ENCODE measurements at places on chromosomes 11 and 22. TPM values are rescaled to one million over a fixed set of nuclear protein-coding genes. Genes with fewer than 3 reads are reported as not detected.

- no peak for DNase-seq
These were observed 703.9 kb upstream of the ANO3 start for GRCh38 chr11:25628030-25628429.

GRCh38 chr22:24054356-24054755 is 43.3 kb downstream of the CABIN1 start:
- DNase-seq: no peak

DNA sequence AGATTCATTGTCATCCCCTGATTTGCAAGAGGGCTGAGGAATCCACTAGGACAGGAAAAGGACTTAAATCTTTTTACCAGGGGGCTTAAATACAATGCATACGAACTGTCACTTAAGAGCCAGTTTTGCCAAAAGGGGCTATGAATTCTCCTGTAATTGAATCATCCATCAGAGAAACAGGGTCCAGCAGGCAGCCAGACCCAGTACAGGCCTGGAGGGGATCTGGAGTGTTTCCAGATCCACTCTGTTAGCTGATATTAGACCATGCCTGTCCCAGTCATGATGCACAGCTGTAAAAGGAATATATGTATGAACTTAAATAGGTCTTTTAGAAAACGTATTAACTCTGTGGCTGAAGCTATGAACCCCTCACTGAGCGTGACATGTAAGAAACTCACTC is 53.8 kb upstream of the PRSS23 start:
- no peak for DNase-seq

The GAL3ST3 gene
- total RNA-seq: 21.3 TPM

GRCh38 chr22:47107431-47107830 is 345.0 kb downstream of the TBC1D22A start:
- DNase-seq: no peak

GRCh38 chr11:43895601-43896000 is 15.0 kb downstream of the ALKBH3 start:
- no peak for DNase-seq

- DNase-seq: no peak
These were observed 92.2 kb upstream of the ALKBH3 start for GRCh38 chr11:43788421-43788820.

The CAPN1 gene
- 218 TPM for total RNA-seq

The ANGPTL5 gene
- not detected for total RNA-seq

The OLFML1 gene
- total RNA-seq: 0.18 TPM

GRCh38 chr11:103903621-103904323 is 132.7 kb upstream of the DDI1 start:
- no peak for DNase-seq

The CNTF gene
- 0.82 TPM for total RNA-seq

The RTN4R gene
- 27.0 TPM for total RNA-seq

The GLYATL1 gene
- total RNA-seq: 9.4 TPM

DNA sequence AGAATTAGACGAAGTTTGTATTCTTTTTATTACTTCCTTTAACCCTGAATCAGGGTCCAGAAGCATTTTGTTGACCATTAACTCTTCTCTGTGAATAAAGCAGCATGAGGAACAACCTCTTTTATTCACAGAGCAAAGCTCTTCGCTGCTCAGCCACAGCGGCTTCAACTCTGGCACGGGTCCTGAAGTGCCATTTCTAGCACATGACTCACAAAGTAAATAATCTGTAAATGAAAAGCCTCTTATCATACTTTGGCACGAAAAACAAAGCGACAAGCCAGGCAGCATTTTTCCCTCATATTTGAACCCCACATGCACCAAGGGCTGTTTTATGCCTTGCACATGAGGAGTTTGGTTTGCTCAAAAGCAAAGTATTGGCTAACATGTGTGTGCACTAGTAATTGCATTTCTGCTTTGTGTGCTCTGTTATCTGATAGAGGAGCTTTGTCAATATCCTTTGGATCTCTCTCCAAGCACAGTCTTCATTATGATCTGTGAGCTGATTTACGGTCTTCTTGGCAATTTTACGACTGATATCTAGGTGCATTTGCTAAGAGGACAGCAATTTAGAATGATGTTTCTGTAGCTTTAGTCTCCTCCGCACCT is 33.0 kb upstream of the APOBEC3A start:
- DNase-seq: no peak

DNA sequence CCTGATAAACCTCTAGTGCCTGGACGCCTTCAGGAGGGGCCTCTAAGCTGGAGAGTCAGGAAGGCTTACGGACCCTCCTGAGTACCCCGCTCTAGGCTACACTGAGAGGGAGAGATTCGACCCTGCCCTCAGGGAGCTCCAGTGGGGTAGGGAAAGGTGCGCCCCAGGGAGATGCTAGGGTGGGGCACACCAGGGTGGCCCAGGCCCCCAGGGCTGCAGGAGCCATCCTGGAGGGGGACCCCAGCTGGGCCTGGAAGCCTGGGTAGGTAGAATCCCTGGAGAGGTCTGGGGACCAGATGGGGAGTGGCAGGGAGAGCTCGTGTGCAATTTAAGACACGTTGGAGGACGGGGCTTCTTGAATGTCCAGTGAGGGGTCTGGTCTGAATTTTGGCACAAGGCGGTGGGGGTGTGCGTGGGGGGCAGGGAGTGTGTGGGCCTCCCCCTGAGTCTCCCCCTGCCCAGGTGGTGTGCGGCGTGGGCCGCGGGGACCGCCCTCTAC is 4.7 kb downstream of the CARNS1 start:
- no peak for DNase-seq

The C11orf91 gene
- 0.22 TPM for total RNA-seq

The MN1 gene
- 16.3 TPM for total RNA-seq

- no peak for DNase-seq
These were observed 1.1 kb downstream of the SRSF8 start for GRCh38 chr11:95067841-95068219.

DNA sequence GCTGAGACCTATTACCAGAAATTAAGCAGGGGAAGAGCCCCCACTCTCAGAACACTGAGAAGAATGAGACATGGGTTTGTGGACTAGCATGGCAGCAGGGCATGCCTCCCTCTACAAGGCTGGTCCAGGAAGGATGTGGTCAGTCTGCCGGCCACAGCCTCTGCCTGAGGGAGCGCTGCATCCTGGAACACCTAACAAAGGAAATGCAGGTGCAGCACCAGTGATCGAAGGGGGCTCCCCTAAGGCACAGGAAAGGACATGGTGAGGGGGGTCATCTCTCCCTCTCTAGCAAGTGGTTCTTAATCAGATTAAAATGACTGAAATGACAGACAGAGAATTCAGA is 40.6 kb upstream of the ARL14EP start:
- no peak for DNase-seq

DNA sequence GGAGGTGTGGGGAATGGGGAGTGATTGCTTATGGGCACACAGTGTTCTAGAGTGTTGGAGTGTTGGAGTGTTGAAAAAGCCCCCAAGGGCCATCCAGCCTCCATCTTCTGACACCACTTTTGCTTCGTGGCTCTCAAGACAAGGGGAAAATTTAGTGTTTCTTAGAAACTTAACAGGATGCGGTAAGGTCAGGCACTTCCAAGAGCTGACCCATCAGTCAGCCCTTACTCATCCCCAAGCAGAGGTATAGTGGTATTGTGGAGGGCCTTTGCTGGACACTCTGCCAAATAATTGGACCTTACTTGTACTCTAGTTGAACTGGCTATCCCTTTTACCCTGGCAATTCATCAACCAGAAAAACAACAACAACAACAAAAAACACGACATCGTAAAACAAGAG is 14.8 kb upstream of the ALDH3B2 start:
- DNase-seq: no peak

DNA sequence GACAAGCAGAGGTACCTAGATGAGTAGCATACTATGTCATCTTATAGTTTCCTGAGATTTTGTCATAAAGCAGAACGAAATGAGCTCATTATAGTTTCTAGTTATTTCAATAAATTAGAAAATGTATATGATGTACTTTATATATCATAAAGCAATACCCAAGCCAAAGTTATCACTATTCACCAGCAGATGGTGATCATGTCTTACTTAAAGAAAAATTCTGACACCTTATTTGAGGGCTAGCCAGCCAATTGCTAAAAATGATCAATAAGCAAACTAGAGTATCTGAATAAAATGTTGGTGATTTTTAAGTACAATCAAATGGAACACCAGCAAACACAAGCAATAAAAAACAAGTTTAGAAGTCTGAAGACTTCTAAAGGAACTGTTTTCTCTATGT is 44.1 kb downstream of the RSF1 start:
- DNase-seq: no peak

The MAJIN gene
- not detected for total RNA-seq

GRCh38 chr11:10097615-10098014 is 196.4 kb downstream of the SBF2 start:
- no peak for DNase-seq

DNA sequence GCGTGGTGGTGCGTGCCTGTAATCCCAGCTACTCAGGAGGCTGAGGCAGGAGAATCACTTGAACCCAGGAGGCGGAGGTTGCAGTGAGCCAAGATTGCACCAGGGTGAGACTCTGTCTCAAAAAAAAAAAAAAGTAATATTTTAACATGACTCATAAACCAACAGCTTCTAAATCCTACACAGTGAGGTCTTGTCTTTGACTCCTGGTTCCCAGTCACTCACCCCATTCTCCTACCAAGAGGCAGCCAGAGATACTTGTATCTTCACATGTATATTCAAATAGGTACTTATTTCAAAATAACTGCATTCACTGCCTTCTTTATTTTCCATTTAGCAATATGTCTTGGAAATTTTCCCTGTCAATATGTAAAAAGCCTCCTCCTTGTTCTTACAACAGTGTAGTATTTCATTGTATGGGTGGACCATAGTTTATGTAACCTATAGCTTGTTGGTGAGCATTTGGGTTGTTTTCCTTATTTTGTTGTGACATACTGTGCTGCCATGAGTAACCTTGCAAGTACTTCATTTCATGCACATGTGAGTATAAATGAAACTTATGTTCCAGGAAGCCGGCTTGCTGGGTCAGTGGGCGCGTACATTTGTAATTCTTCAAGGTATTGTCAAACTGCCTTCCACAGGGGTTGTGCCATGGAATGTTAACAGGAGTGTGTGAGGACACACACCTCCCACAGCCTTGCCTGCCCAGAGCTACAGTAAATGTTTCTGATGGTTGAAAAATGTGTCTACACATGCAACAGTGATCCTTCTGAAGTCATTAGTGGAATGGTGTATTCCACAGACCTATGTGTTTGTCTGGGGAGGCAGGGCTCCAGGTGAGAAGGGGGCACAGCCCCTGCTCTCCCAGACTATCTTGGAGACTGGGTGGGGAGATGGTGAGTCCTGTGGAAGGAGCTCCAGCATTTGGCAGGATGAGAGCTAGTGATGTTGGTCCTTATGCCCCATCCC is 47.9 kb downstream of the OSBP2 start:
- no peak for DNase-seq

DNA sequence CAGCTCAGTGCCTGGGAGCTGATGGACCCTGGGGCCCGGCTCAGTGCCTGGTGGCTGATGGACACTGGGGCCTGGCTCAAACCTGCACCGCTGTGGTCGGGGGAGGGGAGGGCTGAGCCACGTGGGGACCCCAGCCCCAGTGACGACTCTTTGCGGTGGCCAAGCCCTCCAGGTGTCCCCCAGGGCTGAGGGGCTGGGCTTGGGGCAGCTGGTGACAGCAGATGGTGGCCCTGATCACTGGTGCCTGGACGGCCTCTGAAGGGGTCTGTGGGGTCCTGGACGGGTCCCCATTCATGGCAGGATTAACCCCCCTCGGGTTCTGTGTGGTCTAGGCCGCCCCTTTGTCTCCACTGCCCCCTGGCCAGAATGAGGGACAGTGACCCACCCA is 3.4 kb upstream of the MUC5B start:
- no peak for DNase-seq

The SERPING1 gene
- total RNA-seq: 50.2 TPM

The CEP126 gene
- total RNA-seq: 2.4 TPM

DNA sequence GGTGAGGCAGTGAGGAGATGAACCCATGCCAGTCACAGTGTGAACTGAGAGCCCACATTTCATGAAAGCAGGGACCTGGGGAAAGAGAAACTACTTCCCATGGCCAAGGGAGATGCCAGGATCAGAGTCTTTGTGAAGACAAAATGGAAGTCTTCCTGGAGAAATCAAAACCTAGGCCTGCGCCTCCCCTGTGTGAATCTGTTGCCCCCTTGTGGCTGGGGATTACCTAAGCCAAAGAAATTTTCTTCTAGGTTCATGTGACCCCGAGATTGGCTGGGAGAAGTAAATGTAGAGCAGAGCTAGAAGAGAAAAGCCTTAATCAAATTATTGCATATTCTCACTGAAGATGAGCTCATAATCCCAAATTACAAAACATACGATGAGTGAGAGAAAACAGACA is 1075.3 kb downstream of the TBC1D22A start:
- DNase-seq: peak; percentile 53

The CARD18 gene
- total RNA-seq: not detected

- peak; percentile 7 for DNase-seq
These were observed 15.3 kb upstream of the MUC5B start for GRCh38 chr11:1207401-1208143.

- peak; percentile 30 for DNase-seq
These were observed 885 bp downstream of the TRMU start for GRCh38 chr22:46336119-46337078.

- DNase-seq: no peak
These were observed 30.3 kb downstream of the TPCN2 start for GRCh38 chr11:69078930-69079605.

GRCh38 chr22:46053563-46054090 is 76.7 kb upstream of the WNT7B start:
- no peak for DNase-seq

The SHISAL1 gene
- total RNA-seq: 2.7 TPM

DNA sequence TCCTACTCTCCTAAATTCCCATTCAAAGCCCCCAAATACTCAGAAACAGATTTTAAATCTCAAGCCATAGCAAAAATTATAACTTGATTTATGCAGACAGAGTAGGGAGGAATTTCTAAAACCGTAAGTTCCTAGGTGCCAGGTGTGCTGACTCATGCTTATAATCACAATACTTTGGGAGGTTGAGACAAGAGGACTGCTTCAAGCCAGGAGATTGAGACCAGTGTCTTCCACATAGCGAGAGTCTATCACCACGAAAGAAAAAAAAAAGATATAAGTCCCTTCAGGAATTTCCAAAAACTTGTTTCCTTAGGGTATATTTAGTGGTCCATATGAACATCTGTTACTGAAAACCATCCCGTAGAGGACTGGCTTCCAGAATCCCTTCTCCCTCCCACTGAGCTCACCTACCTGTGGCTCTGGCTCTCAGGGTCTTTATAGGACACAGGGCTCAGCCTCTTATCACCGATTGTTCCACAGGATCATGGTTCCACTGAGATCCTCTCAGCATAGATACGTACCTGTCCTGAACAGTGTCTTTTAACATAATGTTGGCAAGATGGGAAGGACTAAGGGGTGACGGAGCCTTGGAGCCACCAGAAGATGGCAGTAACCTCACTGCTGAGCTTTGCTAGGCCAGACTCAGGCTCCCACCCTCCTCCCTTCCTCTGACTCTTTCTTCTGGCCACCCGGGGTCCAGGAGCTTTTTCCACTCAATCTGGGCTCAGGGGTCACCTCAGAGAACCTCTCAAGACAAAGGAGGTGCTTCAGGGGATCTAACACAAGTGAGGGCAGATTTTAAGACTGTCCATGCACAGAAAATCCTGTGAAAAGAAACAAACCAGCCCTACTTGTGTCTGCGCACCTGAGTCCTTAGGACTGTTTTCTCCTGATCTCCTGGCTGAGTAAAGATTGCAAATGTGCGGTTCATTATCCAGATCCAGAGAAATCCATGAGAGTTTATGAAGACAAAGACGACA is 117.5 kb upstream of the TOP3B start:
- peak; percentile 41 for DNase-seq

All from WTC11 (cell line).